NAMALWA (cell line): ENCODE measurements at places on chromosomes 4 and X.

DNA sequence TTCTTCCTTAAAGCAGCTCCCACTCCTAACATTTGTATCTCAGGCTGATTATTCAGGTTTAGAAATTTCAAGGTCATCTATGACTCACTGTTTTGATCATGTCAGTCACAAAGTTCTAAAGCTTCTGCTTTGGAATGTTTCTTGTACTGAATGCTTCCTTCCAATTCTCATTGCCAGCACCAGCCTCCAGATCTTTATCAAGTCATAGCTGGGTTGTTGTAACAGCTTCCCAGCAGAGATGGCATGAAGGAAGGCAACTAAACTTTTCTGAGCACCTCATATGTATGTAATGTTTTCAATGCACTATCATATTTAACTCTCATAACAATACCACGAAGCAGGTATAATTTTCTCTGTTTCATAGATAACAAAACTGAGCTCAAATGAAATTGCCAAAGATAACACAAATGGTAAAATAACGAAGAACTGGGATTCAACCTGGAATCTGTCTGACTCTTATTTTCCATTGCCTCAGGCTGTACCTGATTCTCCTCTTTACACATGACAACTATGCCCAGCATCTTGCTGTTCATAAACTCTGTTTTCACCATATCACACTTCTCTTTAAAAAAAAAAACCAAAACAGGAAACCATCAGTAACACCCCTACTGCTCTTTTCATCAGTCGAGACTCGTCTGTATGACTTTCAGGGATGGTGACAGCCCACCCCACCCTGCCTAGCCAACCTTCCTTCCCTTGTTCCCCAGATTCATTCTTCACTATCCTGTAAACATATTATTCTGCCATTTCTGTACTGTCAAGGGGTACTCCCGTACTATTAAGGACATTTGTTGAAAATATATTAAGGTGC lies 13.4 kb downstream of the TRPC3 start:
- DNase-seq, result no peak

DNA sequence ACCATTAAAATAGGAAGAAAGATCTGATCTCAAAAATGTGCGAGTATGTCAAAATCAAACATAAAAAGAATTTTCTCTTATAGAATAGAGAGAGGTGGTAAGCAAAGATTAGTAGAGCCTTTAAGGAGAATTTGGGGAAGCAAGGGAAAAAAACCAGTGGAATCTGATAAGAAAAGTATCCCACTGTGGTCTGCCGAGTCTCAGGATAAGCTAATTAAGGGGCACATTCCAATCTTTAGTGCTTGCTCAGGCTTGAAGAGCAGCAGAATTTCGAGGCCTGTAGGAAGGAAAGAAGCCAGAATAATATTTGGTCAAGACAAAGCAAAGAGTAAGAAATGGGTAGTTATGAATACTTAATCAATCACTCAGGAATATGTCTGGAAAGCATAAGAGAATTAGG lies 13.0 kb downstream of the STATH start:
- DNase-seq, result no peak

DNA sequence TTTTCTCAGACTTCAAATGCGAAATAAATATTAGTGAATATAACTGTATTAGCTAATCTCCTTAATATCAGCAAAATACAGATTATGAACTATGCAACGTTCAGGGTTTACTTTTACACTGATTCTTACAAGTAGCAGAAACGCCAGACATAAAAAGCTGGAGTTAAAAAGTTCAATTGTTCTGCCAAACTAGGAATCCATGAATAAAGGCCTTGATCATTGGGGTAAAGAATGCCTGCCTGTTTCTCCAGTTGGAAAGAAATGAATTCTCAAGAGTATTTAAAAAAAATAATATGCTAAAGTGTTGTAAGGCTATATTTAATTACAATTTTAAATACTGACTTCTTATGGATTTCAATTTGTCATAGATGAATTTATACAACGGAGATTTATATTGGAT lies 612.2 kb downstream of the DMD start:
- DNase-seq, result no peak

DNA sequence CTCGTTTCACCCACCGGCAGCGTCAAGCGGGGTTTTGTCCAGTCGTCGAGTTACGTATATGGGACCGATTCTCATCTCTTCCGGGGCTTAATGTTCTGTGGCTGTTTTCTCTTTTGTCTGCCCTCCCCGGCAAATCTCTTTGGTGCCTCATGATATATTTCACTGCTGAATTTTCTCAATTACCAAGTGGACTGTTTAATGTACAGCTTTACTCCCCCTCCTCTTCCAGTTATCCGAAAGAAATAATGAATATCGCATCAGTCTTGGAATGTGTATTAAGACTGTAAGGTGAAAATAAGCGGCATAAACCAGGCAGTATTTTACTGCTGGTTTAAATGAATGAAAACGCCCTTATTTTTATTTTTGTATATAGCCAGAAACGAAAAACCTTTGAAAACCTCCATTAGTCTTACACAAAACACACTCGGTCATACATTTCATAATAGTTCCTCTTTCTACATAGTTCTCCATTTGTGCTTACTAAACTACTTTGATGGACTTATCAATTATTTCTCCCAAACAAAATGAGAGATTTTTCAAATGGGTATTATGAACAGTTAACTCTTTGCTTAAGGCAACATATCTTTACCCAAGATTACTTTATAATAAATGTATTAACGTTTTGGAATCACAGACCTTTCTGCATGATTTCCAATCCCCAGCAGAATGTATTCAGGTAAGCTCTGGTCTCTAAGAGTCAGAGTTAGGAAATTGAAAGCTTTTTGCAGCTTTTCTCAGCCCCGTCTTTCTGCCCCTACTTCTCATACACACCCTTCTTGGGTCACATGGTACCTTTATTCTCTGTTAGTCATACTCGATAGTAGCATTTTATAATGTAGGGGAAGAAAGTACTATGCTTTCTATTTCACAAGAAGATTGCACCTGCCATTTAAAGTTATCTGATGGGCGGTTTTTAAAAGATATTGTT lies 979 bp downstream of the RP2 start:
- DNase-seq, result peak; percentile 61

DNA sequence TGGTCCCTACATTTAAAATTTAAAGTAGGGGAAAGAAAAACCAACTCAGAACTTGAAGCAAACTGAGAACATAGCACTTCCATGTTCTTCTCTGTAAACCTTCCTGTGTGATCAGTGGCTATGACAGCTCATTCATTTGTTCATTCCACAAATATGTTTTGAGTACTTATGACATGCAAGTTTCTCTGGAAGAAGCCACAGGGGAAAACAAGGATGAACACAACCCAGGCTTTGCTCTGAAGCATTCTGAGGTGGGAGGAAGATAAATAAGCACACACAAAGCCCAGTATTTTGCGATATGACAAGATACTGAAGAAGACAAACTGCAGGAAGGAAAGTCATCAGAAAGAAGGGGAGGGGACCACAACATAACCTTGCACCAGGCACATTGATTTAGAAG lies 96.4 kb downstream of the CHIC2 start:
- DNase-seq, result no peak

- no peak for DNase-seq
Observed at GRCh38 chrX:46268412-46268811, 276.8 kb downstream of the ZNF674 start.

DNA sequence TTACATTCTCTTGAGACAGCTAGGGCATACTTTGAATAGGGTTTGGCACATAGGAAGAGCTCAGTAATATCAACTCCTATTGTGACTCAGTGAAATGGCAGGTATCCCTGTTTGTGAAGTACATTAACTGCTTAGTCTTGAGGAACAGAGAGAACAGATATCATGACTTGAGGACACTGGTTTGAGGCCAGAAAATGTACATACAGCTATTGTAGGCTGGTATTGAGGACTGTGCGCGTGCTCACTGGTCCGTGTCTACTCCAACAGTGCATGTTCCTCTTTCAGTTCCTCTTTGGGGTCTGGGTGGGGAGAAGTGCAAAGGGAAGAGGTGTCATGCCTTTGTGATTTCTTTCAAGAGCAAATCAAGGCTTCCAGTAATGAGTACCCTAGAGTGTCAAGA lies 34.6 kb upstream of the TBC1D9 start:
- peak; percentile 94 for DNase-seq

- no peak for DNase-seq
Observed at GRCh38 chr4:32192363-32192762, 1472.2 kb downstream of the PCDH7 start.

- peak; percentile 48 for DNase-seq
Observed at GRCh38 chr4:140116442-140117104, 37.4 kb downstream of the MAML3 start.

DNA sequence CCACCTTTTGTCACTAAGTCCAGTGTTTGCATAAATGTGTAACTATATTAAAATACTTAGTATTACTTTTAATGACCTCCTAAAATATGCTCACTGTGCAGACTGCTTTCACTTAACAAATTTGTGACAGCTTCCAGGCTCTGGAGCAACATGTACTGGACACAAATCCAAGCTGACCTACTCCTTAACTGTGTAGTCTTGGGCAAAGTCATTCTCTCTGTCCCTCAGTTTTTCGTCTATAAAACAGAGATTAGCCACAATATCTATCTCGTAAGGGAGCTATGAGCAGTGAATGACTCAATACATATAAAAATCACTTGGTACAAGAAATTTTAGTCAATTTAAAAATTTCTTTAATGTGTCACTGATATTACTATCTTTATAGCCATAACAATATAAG lies 20.4 kb upstream of the RAB40A start:
- DNase-seq, result no peak

DNA sequence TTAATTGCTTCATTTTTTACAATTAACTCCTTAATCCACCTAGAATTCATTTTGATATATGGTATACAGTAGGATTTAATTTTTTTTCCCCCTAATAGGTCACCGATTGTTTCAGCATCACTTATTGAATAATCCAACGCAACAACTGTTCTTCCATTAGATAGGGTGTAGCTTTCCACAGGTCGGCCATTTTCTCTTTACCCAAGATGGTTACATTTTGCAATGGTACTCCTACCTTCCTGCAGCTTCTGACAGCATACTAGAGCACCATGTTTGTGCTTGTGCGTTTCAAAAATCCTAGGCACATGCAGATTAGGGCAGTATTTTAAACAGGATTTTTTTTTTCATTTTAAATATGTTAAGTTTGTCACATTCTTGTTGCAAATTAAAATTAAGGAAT lies 2.3 kb downstream of the LINC00632 start:
- DNase-seq, result no peak

DNA sequence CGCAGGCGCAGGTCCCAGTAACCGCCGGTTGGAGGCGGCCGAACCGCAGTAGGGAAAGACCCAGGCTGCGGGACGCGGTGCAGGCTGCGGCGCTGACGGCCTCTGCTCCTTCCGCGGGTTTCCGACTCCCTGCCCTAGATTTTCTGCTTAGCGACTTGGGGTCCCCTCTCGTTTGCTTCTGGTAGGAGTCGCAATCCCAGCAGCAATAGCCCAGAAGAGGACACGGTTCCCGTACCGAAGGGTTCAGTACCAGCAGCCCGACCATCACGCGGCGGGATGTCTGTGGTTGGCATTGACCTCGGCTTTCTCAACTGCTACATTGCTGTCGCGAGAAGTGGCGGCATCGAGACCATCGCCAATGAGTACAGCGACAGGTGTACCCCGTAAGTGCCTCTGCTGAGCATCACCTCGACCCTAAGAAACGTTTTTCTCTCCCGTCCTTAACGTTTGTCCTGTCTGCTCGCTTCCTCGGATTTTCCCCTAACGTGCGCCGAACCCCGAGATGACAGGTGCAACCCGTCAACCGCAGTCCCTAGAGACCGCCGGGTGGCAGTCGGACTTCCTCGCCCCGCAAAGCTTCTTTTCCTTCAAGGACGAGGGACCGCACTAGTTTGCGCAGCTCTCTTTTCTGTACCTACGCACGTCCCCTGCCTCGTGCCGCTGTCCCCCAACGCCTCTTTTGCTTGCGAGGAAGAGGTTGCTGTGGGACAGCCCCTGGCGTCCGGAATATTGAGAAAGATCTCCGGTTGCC lies at the start of gene HSPA4L:
TSS of gene HSPA4L (plus strand) at position 48 of the 751 bp plus-strand sequence. CDS start at position 277, 229 bp downstream.
- DNase-seq, result peak; percentile 78

DNA sequence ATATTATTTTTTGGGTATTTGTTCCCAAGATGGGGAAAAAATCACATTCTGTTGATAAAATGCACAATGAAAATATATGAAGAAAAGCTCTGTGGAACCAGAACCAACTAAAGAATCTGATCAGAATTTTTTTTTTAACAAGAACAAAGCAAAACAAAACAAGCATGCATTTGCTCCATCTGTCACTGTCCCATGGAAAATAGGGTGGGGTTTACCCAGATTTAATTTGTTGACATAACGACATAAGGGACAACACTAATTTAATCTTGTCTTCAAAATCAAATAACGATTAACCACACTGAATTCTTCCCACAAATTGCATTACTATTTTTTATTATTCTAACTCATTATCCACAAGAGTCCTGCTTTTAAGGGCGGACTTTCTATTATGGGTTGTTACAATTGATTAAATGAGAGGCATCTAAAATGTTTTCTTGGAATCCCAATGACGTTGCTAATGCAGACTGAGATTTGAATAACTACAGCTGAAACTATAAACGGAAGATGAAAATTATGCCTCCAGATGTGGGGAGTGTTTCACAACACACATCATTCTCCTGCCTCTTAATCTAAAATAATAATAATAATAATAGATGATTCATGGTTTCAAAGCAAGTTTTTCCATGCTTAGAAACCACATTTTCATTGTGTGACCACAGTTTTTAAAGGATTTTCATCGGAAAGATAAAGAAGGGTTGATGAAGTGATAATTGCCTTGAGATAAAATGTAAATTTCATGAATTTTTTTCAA lies 307.0 kb upstream of the CPEB2 start:
- no peak for DNase-seq

GRCh38 chr4:61397174-61397573 lies 197.0 kb downstream of the ADGRL3 start:
- no peak for DNase-seq

GRCh38 chr4:71006203-71006907 lies 12.9 kb downstream of the DCK start:
- DNase-seq, result peak; percentile 64

- peak; percentile 4 for DNase-seq
Observed at GRCh38 chr4:101418055-101418454, 70.7 kb upstream of the PPP3CA start.

- no peak for DNase-seq
Observed at GRCh38 chrX:19443869-19444526, 71.3 kb downstream of the MAP3K15 start.

DNA sequence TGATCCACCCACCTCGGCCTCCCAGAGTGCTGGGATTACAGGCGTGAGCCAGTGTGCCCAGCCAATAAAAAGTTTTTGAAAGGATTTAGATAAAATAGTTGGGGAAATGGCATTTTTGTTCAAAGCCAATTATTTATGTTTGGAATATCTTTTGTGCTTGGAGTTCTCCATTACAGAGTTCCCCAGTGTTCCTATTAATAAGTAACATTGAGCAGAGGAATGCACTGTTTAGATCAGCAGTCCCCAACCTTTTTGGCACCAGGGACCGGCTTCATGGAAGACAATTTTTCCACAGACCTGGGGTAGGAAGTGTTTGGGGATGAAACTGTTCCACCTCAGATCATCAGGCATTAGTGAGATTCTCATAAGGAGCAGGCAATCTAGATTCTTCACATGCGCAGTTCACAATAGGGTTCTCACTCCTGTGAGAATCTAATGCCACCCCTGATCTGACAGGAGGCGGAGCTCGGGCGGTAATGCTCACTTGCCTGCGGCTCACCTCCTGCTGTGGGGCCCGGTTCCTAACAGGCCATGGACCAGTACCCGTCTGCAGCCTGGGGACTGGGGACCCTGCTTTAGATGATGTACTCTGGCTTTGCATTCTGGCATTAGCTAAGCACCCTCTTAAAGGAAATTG lies 8.3 kb downstream of the PKD2 start:
- no peak for DNase-seq

- DNase-seq, result no peak
Observed at GRCh38 chr4:153260132-153260531, 55.9 kb downstream of the TRIM2 start.
